ENCODE measurements at places on chromosomes 5 and 9. TPM values are rescaled to one million over a fixed set of nuclear protein-coding genes. Genes with fewer than 3 reads are reported as not detected.
A peak's percentile ranks its signal among the peaks of the same experiment; 100 is the strongest.

The AQP3 gene
- polyA plus RNA-seq: 12.2 TPM

The TPPP gene
- polyA plus RNA-seq: 0.07 TPM

The NTNG2 gene
- not detected for polyA plus RNA-seq

The PCDHGA4 gene
- polyA plus RNA-seq: 0.49 TPM

The KIF4B gene
- polyA plus RNA-seq: not detected

- no peak for DNase-seq
- H3K27ac ChIP-seq: no peak overlapping the region
- H3K36me3 ChIP-seq: no peaks in the 10 kb centered on the region
- H3K27me3 ChIP-seq: no peaks in the 10 kb centered on the region
- no peak overlapping the region for H3K4me3 ChIP-seq
These were observed 237.8 kb upstream of the DAPK1 start for GRCh38 chr9:87259543-87260518.

GRCh38 chr9:124450931-124451661 is 845 bp downstream of the ADGRD2 start:
- no peak overlapping the region for H3K27ac ChIP-seq
- H3K4me1 ChIP-seq: peaks cover 10% of the 10 kb centered on the region
- peaks cover 38% of the 10 kb centered on the region for H3K27me3 ChIP-seq

GRCh38 chr5:150653762-150654556 is 7.1 kb upstream of the MYOZ3 start:
- H3K4me1 ChIP-seq: peaks cover 28% of the 10 kb centered on the region
- H3K4me3 ChIP-seq: no peak overlapping the region
- DNase-seq: no peak
- H3K36me3 ChIP-seq: no peaks in the 10 kb centered on the region
- no peak overlapping the region for H3K27ac ChIP-seq

GRCh38 chr9:134568811-134569210 is 72.8 kb upstream of the COL5A1 start:
- no peaks in the 10 kb centered on the region for H3K36me3 ChIP-seq
- H3K27ac ChIP-seq: no peak overlapping the region
- H3K27me3 ChIP-seq: peaks cover 23% of the 10 kb centered on the region

GRCh38 chr5:93246090-93246855 is 334.7 kb downstream of the NR2F1-AS1 start:
- no peak overlapping the region for H3K4me3 ChIP-seq
- no peaks in the 10 kb centered on the region for H3K36me3 ChIP-seq
- H3K4me1 ChIP-seq: peaks cover 72% of the 10 kb centered on the region
- DNase-seq: peak; percentile 100

DNA sequence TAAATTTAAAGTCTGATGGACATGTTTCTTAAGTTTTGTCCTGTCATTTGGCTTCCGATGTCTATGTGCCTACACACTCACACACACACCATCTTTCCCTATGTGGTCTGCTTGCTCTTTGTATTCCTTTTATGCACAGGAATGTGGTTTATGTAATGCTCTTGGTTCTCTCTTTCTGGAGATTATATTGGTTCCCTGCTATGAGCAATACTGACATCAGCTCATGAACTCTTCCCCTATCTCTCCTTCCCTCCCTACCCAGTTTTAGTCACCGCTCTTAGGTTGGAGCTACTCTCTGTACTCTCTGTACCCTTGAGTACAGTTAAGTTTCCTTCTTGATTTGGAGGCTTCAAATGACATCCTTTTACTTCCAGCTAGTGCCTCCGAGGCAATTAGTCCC is 77.9 kb upstream of the MVB12B start:
- no peaks in the 10 kb centered on the region for H3K4me1 ChIP-seq
- no peak overlapping the region for H3K4me3 ChIP-seq
- H3K27ac ChIP-seq: no peak overlapping the region
- peaks cover 13% of the 10 kb centered on the region for H3K27me3 ChIP-seq
- no peaks in the 10 kb centered on the region for H3K36me3 ChIP-seq

- no peak for DNase-seq
- H3K27me3 ChIP-seq: no peaks in the 10 kb centered on the region
- H3K4me3 ChIP-seq: no peak overlapping the region
- no peaks in the 10 kb centered on the region for H3K36me3 ChIP-seq
These were observed 248.0 kb downstream of the NTRK2 start for GRCh38 chr9:84917366-84918070.

GRCh38 chr9:38091310-38092199 is 22.5 kb upstream of the SHB start:
- no peaks in the 10 kb centered on the region for H3K4me1 ChIP-seq
- H3K27ac ChIP-seq: no peak overlapping the region
- H3K4me3 ChIP-seq: no peak overlapping the region
- DNase-seq: no peak
- peaks cover 3% of the 10 kb centered on the region for H3K27me3 ChIP-seq

DNA sequence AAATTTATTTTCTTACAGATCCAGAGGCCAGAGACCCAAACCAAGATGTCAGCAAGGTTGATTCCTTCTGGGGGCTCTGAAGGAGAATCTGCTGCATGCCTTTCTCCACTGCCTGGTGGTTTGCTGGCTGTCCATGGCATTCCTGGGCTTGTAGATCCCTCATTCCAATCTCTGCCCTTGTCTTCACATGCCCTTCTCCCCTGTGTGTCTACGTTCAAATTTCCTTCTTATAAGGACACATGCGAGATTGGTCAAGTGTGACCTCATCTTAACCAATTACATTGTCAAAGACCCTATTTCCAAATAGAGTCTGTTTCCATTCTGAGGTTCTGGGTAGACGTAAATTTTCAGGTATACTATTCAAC is 84.5 kb upstream of the RAI14 start:
- H3K27ac ChIP-seq: no peak overlapping the region
- H3K4me1 ChIP-seq: no peaks in the 10 kb centered on the region
- DNase-seq: no peak

DNA sequence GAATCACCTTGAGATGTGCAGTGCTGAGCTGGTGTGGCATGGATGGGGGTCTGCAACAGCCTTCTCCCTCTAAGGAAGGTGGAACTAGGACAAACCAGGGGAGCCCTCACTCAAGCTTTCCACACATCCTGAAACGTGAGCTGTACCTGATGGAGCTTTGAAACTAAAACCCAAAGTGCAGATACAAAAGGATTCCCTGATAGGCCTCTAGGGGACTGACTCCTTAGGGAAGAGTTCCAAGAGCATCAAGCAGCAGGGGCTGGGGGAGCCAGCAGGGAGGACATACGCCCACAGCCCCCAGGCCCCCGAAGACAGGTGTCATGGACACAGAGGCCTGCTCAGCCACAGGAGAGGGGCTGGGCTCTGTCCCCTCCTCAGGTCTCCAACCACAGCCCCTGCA is 17.7 kb downstream of the ARHGEF37 start:
- no peak overlapping the region for H3K4me3 ChIP-seq

GRCh38 chr5:171750311-171750788 is 35.3 kb upstream of the SMIM23 start:
- no peak overlapping the region for H3K4me3 ChIP-seq
- H3K27ac ChIP-seq: no peak overlapping the region
- peaks cover 4% of the 10 kb centered on the region for H3K4me1 ChIP-seq
- peak; percentile 4 for DNase-seq

GRCh38 chr9:135815413-135815812 is 91.9 kb downstream of the CAMSAP1 start:
- no peak for DNase-seq
- no peak overlapping the region for H3K27ac ChIP-seq
- no peak overlapping the region for H3K4me3 ChIP-seq

DNA sequence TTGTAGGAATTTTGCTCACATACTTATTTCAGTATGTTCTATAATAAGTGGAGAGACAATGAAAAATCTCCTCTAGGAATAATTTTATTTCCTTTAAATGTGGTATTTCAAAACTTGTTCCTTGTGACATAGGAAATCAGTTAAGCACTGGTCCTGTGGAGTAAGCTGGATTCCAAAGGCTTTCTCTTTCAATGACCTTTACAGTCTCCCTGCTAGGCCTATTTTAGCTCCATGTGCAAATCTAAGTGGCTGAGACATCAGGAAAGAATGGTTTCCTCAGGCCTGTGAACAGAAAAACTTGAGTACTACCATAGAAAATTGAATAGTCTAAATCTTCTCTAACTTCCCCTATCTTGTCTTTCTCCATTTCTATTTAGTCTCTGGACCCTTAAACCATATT is 514.2 kb upstream of the TLE4 start:
- H3K36me3 ChIP-seq: no peaks in the 10 kb centered on the region
- H3K27me3 ChIP-seq: no peaks in the 10 kb centered on the region
- H3K4me1 ChIP-seq: no peaks in the 10 kb centered on the region

- H3K36me3 ChIP-seq: peaks cover 2% of the 10 kb centered on the region
- H3K4me1 ChIP-seq: peaks cover 27% of the 10 kb centered on the region
- no peak overlapping the region for H3K4me3 ChIP-seq
- DNase-seq: no peak
These were observed 47.3 kb downstream of the LURAP1L start for GRCh38 chr9:12822111-12822510.

DNA sequence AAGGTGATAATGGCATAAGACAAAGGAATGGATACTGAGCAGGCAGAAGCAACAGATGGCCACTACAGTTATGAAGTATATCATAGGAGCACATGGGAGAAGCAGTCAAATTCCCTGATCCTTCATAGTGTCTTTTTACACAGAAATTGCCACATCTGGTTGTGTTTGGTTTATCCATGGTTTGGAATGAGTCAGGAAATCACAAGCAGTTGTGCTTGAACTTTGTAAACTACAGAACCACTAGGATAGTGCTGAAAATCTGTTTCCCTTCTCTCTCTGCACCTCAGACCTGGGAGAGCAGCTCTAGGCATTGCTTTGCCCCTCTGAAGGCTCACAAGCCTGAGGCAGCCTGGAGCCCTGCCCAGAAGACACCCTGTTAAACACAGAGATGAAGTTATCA is 134.0 kb downstream of the DMRT2 start:
- no peaks in the 10 kb centered on the region for H3K4me1 ChIP-seq
- no peak for DNase-seq
- H3K27me3 ChIP-seq: no peaks in the 10 kb centered on the region

- no peak overlapping the region for H3K4me3 ChIP-seq
- H3K27ac ChIP-seq: no peak overlapping the region
- no peaks in the 10 kb centered on the region for H3K36me3 ChIP-seq
- DNase-seq: no peak
- H3K27me3 ChIP-seq: 0 out of 2 replicates have a peak, but pooled peaks cover 2% of the 10 kb centered on the region
These were observed 51.5 kb downstream of the NXNL2 start for GRCh38 chr9:88586452-88586851.
